SK-N-SH (cell line): ENCODE measurements at places on chromosomes 3 and 15. TPM values are rescaled to one million over a fixed set of nuclear protein-coding genes. Genes with fewer than 3 reads are reported as not detected.

Gene CIB2
- polyA plus RNA-seq: 39.6 and 40.8 TPM in 2 replicates

Gene MESP2
- polyA plus RNA-seq: 0.21 and 0.31 TPM in 2 replicates

Gene TM4SF18
- 0.30 and 0.32 TPM in 2 replicates for polyA plus RNA-seq

Gene LCTL
- polyA plus RNA-seq: 1.9 and 2.4 TPM in 2 replicates

Gene MYO1E
- polyA plus RNA-seq: 9.7 and 16.4 TPM in 2 replicates

Gene SLC28A2
- polyA plus RNA-seq: not detected in 2 replicates

Gene GOLGA6B
- polyA plus RNA-seq: 0.03 TPM in 1 of 2 replicates, not detected in the other

Gene CEP70
- 3.7 and 4.0 TPM in 2 replicates for polyA plus RNA-seq

Gene TGM5
- not detected in 2 replicates for polyA plus RNA-seq

Gene C15orf62
- 0.06 TPM in 1 of 2 replicates, not detected in the other for polyA plus RNA-seq

Gene THPO
- 0.07 and 0.21 TPM in 2 replicates for polyA plus RNA-seq

Gene EFCAB12
- polyA plus RNA-seq: 0.26 and 0.38 TPM in 2 replicates

Gene RETNLB
- not detected in 2 replicates for polyA plus RNA-seq

Gene MCF2L2
- 0.56 and 0.75 TPM in 2 replicates for polyA plus RNA-seq

Gene TP63
- polyA plus RNA-seq: not detected in 2 replicates

Gene C15orf61
- polyA plus RNA-seq: 2.9 and 4.0 TPM in 2 replicates
